ENCODE measurements at places on chromosomes 11 and 22.

- no peak for DNase-seq
These were observed 120.1 kb upstream of the SLC5A12 start for GRCh38 chr11:26841818-26842473.

DNA sequence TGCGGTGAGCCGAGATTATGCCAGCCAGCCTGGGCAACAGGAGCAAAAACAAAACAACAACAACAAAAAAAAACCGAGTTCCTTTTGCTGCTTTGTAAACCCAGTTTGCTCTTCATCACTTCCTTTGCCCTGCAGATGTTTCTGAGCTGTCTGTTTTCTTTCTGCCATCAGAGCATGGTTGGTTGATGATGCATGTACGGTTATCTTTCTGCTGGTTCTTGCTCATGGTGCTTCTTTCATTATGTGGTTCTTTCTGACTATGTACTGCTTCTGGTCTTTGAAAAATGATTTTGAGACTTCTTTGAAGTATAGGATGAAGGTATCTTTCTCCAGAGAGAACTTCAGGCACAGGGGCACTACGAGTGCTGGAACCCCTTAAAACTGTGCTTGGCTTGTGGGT, 13.2 kb downstream of the TANGO2 start:
- no peak for DNase-seq

GRCh38 chr11:128616161-128616560, 28.8 kb upstream of the ETS1 start:
- DNase-seq: no peak

- DNase-seq: no peak
These were observed 68.6 kb downstream of the RRAS2 start for GRCh38 chr11:14290422-14290821.

- no peak for DNase-seq
These were observed 851.3 kb upstream of the CCDC90B start for GRCh38 chr11:84137505-84137904.

GRCh38 chr11:14376920-14377319, 17.9 kb upstream of the RRAS2 start:
- no peak for DNase-seq

DNA sequence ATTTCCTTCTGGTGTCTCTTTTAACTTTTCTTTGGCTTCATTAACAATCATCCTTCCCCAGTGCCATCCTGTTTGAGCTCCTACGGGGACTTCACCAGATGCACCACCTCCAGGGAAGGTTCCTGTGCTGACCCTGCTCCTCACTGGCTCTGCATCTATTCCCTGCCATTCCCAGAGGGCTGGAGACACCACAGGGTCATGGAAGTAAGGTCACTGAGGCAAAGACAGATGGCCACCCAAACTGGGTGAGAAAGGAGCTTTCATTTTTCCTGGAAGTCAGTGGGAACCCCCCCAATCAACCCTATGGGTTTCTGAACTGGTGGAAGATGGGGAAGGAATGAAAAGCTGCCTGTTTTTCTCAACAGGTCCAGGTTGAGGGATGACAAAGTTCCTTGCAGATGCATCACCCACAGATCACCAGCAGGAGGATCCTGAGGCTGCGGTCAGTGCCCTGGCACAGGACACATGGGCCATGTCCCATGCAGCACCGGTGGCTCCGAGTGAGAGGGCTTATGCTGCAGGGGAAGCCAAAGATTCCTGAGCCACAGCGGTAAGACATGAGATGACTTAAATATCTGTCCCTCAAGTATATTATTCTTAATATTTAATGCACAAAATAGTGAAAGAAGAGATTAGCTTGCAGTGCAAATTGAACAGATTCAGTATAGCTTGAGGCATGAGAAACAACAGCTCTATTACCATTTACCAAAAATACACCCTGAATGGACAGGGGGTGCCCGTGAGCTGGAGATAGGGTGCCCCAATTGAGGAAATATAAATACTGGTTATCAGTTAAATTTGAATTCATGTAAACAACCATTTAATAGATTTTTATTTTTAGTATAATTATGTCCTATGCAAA, 73.0 kb upstream of the VPREB1 start:
- no peak for DNase-seq

- DNase-seq: no peak
These were observed 109.2 kb downstream of the IGLL1 start for GRCh38 chr22:23470811-23471389.

- no peak for DNase-seq
These were observed 15.0 kb downstream of the ANO1 start for GRCh38 chr11:70092959-70093715.

DNA sequence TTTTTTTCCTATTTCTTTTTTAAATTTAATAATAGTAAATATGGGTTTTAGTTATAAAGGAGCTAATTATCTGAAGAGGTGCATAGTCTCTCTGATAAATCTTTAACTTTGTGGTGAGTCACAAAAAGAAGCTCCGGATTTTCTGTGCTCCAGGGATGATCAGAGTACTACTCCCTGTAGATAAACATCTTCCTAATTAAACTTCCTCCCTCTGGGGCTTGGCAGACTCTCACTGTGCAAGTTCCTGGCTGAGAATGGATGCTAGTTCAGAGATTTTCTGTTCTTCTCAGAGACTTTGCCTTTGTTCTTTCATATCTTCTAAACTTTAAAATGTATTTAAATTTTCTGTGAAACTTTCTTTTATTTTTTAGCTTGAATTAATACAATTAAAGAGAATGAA, at the start of gene OR10G7:
OR10G7 (minus strand) TSS at position 72 of the 400 bp plus-strand sequence. CDS start 2,324 bp downstream, outside the sequence.
- no peak for DNase-seq

GRCh38 chr11:80638296-80638695, 1197.5 kb upstream of the TENM4 start:
- DNase-seq: no peak

DNA sequence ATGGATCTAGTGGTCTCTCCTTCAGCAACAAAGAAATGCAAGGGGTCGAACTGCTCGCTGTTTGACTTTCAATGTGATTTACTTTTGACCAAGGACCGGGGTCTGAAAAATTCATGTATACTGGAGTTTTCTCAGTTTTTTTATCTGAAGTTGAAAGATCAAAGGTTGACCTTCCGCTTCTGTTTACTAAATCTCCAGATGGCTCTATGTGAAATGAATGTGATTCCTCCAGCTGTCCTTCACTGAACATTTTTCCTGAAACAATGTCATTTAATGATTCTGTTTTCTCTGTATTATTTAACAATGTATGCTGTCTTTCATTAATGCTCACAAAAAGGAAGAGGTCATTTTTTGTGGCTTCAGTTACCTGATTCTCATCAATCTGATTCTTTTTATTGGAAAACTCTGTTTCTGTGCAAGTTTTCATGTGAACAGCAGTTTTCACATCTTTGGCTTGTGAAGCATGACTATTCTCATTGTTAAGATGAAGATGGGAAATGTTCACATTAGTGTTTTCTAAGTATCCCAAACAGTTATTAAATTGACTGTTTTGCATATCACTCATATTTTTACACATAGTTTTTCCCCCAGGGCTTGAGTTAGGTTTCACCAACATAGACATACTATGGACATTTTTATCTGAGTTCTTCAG, 30.0 kb downstream of the EIF3M start:
- DNase-seq: no peak

DNA sequence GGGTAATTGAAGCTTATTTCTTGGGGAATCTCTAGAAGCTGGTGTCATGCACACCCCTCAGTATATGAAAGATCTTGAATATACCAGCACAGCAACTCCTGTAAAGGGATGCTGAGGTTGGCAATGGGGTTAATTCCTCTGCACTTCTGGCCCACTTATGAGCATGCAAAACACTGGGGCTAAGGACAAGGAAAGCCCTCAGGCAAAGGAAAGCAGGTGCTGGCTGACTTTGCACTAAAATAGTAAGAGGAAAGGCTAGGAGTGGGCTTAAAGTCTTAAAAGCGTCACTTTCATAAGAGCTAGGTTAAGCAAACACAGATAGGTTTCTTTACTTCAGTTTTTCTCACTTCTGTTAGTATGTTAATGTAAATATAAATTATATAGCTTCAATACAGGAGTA, 572.6 kb upstream of the LUZP2 start:
- DNase-seq: no peak

All from NCI-H187 treated with DMSO at 0.1 percent for 48 hours (cell line).